ENCODE measurements at places on chromosomes 3 and 15. TPM values are rescaled to one million over a fixed set of nuclear protein-coding genes. Genes with fewer than 3 reads are reported as not detected.

DNA sequence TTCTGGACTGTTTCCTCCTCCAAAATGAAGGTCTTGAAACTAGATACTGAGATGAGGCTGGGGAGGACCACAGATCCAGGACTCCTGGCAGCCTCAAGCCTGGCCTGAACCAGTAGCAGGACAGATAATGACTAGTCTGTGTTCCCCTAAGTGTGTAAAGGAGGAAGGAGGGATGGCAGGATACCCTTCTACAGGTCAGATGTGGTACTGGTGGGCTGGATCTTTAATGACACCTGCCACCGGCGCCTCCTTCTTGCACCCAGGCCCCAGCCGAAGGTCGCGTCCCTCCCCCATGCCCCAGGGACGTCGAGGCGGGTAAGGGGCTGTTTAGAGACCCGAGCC, 556 bp downstream of the USP19 start:
- DNase-seq, result no peak

- no peak for DNase-seq
These were observed 21.8 kb downstream of the METTL6 start for GRCh38 chr3:15405448-15406050.

DNA sequence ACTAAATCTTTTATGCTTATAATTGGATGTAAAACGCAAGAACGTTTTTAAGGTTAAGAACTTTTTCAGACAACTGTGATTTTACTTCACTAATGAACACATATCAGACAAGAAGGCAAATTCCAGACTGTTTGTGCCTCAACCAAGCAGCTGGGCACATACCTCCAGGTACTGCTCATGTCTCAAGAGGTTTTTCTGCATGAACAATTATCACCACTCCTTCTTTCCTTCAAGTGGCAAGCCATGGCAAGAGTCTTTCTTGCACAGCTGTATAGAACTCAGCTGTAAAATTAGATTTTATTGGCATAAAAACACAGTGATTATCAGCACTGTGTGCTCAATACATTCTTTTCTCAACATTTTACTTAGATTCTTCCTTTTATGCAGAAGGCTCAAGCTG, 64.3 kb downstream of the FNDC3B start:
- DNase-seq, result no peak

GRCh38 chr3:148360051-148360450, 337.7 kb upstream of the AGTR1 start:
- DNase-seq, result no peak

- DNase-seq, result no peak
These were observed 172.8 kb upstream of the ICE2 start for GRCh38 chr15:60651734-60652141.

- no peak for DNase-seq
These were observed 276.7 kb downstream of the CNTN4 start for GRCh38 chr3:2375376-2375775.

DNA sequence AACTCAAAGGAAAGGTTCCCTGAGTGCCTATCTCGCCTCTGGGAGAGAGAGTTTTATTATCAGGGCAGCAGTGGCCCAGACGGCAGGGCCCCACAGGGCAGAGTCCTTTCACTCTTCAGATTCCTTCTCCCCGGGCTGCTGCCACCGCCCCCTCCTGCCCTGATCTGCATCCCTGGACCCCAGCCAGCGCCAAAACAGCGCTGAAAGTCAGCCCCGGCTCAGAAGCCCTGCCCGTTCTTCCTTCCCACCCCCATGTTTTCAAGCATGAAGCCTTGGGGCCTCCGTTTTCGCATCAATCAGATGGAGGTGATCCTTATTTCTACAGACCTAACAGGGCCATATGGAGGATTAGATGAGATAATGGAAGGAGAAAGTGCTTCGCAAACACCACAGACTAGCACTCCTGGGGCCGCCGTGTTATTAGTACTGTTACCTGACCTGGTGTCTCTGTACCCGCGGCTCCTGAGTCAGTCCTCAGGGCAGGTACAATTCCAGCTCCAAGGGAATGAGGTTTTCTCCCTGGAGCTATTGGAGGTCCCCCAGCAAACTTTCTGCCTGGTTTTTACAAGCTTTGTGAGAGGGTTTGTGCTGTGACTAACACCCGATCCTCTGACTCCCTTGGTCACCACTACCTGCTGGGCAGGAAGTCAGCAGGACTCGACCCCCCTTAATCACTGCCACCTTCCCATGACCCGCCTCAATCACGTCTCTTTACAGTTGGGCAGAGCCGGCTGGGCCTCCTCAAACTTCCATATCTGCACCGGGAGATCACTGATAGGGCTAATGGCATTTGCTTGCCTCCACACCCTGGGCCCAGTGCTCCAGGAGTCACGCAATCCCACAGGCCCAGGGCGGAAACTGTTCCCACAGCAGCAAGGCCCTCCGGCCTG, 39.5 kb upstream of the TSEN2 start:
- no peak for DNase-seq

- no peak for DNase-seq
These were observed 29.0 kb upstream of the NR2E3 start for GRCh38 chr15:71781179-71781964.

DNA sequence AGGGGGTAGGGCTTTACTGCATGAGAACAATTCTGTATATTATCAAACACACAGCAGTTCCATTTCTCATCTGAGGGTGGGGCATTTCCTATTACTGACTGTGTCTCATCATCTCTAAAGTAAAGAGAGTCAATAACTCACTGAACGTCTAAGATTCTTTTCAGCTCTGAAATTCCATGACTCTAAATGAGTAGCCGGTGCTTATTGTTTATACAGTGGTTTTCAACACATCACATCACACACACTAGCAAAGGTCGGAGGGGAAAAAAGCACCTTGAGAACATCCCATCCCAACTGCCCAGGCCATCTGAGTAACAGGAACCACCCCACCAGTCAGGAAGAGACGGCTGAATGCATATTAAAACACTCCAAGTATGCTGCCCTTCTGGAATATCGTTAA, 196.0 kb downstream of the SUCLG2 start:
- no peak for DNase-seq

The SLC12A1 gene
- not detected for total RNA-seq

The MEGF11 gene
- total RNA-seq, result 2.6 TPM

The LMOD3 gene
- 0.26 TPM for total RNA-seq
